ENCODE measurements at places on chromosomes 5 and 9. TPM values are rescaled to one million over a fixed set of nuclear protein-coding genes. Genes with fewer than 3 reads are reported as not detected.

The TSSK1B gene
- not detected for total RNA-seq

The LCN12 gene
- 1.1 TPM for total RNA-seq

The DRD1 gene
- 0.07 TPM for total RNA-seq

The PCDHA1 gene
- 0.08 TPM for total RNA-seq

The TMEFF1 gene
- 0.59 TPM for total RNA-seq

The DND1 gene
- 0.72 TPM for total RNA-seq

The LRRC19 gene
- total RNA-seq: not detected

The GFI1B gene
- total RNA-seq: 0.17 TPM

The CREBRF gene
- 3.5 TPM for total RNA-seq

The ABCA1 gene
- total RNA-seq: 4.3 TPM

The SLC4A9 gene
- not detected for total RNA-seq

The BOD1 gene
- 73.1 TPM for total RNA-seq

The ABLIM3 gene
- total RNA-seq: 21.0 TPM

The FCN1 gene
- not detected for total RNA-seq

Measured in A549 treated with dexamethasone at 1 μM for 4 hours (cell line).